Stimulated activated CD4-positive, alpha-beta T cell treated with anti-CD3 and anti-CD28 coated beads, Interleukin-1b, Interleukin-23, amount 100 ng/mL, for 1 hour (primary cell): ENCODE measurements at places on chromosomes 7 and 10.

DNA sequence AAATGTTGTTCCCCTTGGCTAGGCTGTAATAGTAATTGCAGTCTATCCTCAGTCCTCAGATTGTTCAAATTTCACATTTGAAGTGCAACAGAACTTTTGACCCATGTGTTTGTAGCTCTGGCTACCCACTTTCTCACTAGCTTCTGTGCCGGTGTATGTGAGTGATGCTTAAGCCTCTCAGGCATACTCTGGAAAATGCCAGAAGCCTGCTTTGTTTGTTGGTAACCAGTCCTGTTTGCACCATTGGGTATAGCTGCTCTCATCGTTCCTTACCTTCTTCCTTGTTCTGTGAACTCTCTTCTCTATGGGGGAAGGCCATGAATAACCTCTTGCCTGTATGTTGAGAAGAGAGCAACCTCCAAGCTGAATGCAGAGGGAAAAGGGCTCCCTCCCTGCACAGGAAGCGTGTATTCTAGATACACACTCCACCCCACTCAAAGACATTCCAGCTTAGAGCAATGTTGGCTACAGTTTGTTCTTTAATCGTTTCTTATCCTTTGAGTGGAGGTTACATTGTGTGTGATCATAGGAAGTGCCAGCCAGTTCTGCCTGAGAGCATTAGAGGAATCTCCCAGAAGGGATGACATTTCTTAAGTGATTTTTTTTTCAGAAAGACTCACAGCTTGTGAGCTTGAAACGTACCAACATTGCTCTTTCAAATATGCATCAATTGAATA, 40.5 kb downstream of the C1QL3 start:
- DNase-seq, result no peak

DNA sequence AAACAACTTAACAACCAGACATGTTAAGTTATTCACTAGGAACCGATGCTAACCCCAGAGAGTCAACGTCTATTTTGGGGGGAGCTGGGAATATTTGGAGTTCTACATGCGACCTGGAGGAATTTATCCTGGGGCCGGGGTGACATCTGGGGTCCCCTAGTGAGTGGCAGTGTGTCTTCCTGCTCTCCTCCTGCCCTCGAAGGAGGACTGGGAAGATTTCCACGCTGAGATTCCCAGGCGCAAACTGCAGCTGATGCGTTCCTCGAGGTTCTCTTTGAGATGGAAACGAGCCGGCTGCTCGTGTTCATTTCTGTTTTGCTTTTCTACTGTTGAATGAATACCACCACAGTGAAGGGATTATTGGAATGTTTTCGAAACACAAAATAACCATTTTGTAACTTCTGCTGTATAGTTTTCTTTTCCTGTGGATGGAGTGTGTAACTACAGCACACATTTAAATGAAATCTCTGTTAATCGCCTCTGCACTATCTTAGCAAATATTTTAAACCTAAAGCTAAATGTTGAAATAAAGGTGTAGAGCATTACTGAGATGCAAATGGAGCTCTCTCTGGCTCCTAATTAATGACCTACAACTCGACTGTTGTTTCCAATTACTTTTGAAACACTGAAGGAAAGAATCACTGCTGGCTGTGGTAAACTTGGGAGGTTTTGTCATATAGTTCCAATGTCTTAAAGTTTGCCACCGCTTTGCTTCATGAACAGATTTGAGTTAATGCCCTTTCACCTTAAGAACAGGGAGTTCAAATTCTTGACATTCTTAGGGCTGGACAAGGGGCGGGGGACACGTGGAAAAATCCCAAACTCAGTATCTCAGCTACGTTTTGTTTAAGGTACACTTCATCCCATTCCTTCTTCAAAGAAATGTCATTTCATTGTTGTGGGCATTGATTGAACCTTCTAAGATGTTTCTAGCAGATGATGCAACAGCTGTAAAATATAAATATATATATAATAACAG, 21.1 kb downstream of the GATA3 start:
- DNase-seq, result no peak

DNA sequence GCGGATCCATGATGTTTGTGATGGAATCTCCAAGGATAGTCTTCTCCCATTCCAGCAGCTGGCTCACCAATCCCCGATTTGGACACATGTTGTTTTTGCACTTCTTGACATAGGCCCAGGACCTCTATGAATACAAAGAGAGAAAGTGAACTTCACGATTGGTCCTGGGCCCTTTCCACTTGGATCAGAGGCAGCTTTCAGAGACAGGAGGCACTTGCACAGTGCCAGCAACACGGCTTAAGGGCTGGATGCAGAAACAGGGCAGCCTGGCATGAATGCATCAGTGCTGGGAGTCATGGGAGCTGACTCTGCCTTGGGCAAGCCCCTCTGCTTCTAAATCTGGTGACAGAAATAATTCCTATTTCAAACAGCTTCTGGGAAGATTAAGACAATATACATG, 2.1 kb upstream of the TMEM120A start:
- DNase-seq, result no peak

DNA sequence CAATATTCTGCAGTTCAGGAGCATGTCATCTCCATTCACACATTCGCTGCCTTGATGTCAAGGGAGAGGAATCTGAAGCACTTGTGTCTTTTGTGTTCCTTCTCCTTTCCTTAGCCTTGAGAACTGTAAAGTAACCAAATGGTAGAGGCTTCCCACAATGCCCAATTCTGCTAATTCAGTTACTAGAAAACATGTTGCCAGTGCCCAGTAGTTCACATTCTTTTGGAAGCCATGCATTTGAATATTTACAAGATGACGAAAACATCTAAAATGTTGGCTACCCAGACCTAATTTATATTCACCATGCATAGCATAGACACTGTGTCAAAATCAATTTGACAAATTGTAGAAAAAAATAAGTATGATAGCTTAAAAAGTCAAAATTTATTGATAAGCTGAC, 852.7 kb upstream of the PHF14 start:
- no peak for DNase-seq

DNA sequence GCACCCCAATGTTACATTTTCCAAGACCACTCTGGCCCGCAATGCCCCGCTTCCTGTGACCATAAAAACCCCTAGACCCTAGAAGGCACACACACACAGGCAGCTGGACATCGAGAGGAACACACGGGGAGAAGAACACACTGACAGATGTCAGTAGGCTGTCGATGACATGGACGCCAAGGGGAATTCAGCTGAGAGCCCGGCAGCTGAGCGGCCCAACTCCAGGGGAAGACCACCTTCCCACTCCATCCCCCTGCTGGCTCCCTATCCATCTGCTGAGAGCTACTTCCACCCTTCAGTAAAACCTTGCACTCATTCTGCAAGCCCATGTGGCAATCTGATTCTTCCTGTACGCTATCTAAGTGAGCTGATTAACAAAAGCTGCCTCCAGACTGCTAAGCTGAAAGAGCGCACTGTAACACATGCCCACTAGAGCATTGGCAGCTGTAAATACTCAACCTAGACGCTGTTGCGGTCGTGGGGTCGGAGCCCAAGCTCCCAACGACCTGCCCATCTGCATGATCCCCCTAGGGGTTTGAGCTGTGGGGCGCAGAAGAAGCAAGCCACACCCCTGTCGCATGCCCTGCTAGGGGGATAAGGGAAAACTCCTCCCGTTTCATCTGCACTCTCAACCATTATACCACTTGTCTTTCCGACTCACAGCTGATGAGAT, 843.6 kb upstream of the POT1 start:
- no peak for DNase-seq
